ENCODE measurements at places on chromosomes 3 and 15.

DNA sequence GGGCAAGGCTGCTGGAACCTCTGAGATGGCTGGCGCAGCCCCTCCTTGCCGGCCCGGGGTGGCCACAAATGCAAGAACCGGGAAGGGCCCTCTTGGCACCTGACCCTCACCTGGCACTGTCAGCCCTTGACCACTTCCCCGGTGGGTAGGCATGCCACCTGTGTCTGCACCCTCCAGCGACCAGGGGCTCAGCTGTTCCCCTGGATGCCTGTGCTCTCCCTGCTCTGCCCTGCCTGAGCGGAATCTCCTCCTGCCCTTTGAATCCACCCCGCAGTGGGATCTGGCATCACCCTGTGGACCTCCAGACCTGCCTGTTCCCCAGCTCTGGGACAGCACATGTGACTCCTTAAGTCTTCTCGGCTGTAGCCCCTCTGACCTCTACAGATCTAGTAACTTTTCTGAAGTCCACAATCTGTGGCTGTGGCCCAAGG, 26.1 kb upstream of the FGD5 start:
- DNase-seq, result no peak

GRCh38 chr15:38829086-38829485, 264.5 kb upstream of the RASGRP1 start:
- no peak for DNase-seq

GRCh38 chr3:55481744-55482495, 5.2 kb downstream of the WNT5A start:
- DNase-seq, result no peak

DNA sequence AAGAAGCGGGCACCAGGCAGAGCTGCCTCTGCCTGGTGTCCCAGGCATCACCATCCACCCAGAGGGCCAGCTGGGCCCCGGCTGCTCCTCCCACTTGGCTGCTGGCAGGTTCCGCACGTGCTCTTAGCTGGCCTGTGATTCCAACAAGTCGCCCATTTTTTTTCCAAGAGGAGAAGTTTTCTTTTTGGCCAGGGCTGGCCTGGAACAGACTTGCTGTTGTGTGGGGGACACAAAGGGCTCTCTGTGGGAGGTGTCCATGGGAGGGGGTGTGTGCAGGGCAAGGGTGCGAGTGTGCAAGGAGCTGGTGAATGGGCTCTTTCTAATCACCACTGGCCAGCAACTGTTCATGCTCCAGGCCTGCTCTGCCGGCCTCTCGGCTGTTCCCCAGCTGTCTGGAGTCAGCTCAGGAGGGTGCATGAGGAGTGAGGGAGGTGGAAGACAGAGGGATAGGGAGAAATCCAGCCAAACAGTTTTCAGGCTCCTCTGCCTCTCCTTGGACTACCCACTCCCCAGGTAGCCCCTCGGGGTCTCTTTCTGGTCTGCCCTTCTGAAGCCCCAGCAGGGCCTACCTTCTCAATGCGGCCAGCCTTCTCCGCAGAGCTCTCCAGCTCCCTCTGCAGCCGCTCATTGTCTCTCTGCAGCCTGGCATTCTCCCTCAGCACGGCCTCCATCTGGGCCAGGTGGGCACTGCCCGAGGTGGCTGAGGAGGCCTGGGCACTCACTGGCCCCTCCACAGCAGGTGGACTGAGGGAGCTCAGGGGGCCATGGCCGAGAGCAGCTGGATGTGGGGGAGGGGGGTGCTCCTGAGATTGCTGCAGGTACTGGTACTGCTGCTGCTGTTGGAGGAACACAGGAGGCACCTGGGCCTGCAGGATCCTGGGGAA, 7.1 kb downstream of the AMOTL2 start:
- DNase-seq, result no peak

- no peak for DNase-seq
These were observed 421.9 kb upstream of the CADM2 start for GRCh38 chr3:84536916-84537315.

GRCh38 chr15:20646529-20647142, 105.0 kb upstream of the GOLGA6L6 start:
- DNase-seq, result no peak

GRCh38 chr3:76212679-76213078, 427.3 kb upstream of the ZNF717 start:
- no peak for DNase-seq

DNA sequence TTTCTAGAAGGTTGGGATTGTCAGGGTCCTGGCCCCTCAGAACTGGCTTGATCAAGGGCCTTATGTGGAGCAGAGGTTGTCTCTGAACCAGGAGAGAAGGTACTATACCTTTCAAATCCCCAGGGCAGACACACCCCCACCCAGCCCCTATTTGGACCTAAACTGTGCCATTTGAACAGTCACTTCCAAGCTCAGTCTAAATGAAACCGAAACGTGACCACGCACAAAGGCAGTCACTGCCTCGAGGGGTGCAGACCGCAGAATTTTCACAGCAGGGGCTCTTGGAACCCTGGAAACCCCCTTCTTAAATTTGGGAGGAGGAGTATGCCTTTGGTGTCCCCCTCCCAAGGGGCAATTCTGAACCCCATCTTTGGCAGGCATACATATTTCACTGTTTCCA, 53.7 kb downstream of the GRIP2 start:
- no peak for DNase-seq

GRCh38 chr3:44903314-44903713, 28.9 kb downstream of the TGM4 start:
- no peak for DNase-seq

DNA sequence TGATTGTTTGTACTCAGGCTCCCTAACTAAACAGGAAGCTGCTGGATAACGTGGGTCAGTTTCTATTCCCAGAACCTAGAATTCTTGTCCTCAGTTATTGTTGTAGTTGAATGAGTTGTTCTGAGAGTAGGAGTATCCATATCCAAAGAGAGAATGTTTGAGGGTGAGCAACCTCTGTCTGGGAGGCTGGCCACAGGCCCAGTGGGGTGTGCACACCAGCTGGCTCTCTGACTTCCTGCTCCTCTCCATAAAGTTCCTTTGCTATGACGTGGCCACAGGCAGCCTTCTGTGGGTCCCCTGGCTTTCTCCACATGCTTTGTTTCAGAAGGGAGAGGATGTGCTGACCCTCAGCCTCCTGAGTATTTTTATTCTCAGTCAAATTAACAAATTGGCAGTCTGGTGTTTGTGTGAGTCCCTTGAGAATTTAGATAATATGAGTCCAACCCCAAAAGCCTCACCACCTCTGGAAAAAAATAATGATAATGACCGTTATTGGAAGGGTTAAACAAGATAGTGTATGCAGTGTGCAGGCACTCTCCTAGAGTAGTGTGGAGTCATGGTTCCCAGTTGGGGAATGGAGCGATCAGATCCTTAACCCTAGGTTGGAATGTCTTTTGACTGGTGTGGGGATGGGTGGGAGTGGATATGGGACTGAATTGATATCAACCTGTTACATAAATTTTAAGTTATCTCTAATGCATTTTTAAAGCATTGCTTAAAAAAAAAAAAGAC, 47.6 kb upstream of the MED12L start:
- DNase-seq, result peak; percentile 5

- DNase-seq, result peak; percentile 60
These were observed 124.2 kb downstream of the IMPG2 start for GRCh38 chr3:101195951-101196713.

DNA sequence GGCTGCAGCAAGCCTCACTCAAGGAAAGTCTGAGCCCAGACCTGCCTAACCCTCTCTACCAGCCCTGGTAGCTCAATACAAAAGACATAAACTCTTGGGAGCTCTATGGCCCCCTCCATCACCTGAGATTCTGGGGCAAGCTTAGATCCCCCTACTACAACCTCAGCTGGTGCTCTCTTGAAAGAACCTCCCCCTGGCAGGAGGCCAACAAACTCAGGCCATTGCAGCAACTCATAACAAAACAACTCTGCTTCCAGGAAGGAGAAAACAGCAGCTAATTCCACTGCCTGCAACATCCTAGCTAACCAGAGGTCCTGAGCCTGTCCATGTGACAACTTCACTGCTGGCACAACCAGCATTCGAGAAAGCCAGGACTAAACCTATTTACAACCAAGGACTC, 169.2 kb downstream of the ROBO1 start:
- DNase-seq, result peak; percentile 9

DNA sequence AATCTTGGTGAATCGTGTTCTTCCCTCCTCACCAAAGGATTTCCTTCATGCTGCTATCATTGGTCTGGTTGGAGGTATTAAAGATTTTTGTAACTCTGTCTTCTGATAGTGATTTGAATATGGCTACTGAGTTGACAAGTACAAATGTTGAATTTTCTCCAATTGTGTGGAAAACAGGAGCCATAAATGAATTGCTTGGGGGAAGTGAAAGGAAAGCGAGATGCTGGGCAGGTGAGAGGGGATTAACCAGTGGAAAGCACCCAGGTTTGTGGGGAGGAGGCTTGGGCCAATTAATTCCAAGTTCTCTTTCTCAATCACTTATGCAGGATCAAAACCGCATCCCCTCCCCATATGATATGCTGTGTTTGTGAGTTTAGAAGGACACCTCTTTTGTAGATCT, 372.5 kb downstream of the IL20RB start:
- DNase-seq, result no peak

DNA sequence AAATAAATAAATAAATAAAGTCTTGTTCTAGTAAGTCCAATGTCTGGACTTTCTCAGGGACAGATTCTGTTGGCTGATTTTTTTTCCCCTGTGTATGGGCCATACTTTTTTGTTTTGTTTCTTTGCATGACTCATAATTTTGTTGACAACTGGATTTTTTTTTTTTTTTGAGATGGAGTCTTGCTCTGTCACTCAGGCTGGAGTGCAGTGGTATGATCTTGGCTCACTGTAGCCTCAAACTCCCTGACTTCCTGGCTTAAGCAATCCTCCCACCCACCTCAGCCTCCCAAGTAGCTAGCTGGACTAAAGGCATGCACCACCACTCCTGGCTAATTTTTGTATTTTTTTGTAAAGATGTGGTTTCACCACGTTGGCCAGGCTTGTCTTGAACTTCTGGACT, 38.9 kb downstream of the TICRR start:
- DNase-seq, result no peak

GRCh38 chr3:155984791-155985417, 114.5 kb downstream of the GMPS start:
- DNase-seq, result no peak

GRCh38 chr15:56737791-56738190, 4.5 kb upstream of the ZNF280D start:
- DNase-seq, result no peak

DNA sequence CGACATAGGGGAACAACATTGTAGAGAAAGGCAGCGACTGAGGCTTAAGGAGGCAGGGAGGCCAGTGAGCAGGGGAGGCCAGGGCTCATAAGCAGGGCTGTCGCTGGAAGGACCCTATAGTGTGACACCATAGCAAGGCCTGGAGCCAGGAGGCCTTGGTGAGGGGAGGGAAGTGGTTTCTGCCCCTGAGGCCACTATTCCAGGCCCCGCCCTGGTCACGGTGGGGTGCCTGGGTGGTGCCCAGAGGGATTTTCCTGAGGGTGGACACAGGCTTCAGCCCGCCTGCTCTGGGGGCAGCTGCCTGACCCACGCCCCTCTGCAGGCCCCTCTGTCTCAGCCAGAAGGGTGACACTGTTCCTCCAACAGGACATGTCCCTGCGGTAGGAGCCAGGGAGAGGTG, 147.8 kb upstream of the IQSEC1 start:
- DNase-seq, result no peak

GRCh38 chr3:70811880-70812279, 499.4 kb upstream of the MDFIC2 start:
- no peak for DNase-seq

GRCh38 chr3:76307556-76307955, 522.2 kb upstream of the ZNF717 start:
- DNase-seq, result no peak

GRCh38 chr3:195172039-195172684, 98.8 kb downstream of the XXYLT1 start:
- DNase-seq, result no peak

- DNase-seq, result no peak
These were observed 62.1 kb downstream of the SLC49A4 start for GRCh38 chr3:122857019-122857418.

DNA sequence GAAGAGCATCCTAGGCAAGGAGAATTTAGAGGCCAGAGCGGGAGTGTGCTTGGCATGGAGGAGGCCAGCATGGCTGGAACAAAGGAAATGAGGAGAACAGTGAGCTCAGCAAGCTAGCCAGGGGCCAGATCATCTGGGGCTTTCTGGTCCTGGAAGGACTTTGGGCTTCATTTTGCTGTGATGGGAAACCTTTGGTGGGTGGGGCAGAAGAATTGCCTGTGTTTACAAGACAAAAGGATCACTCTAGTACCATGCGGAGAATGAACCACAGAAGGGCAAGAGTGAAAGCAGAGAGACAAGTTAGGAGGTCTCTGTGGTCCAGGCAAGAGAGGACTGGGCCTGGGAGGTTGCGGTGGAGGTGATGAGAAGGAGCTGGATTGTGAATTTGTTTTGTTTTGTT, 61.6 kb upstream of the FOXP1 start:
- DNase-seq, result no peak

- no peak for DNase-seq
These were observed 50.9 kb downstream of the PRICKLE2 start for GRCh38 chr3:64174328-64174727.

DNA sequence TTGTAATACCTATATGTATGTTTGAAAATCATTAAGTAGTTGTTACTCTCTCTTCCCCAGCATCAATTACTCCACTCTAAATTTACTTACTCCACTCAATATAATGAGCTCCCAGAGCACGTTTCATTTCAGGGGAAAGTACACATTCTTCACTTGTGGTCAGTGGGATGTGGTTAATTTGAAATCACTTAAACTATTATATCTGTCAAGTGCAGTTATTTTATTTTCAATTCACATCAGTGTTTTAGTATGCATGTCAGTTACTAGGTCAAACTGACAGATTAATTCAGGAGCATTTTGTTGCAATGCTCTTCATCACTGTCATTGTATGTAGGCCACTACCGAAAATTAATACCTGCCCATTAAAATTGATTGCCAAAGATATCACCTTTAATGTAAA, 376.1 kb downstream of the ZIC4 start:
- no peak for DNase-seq

- no peak for DNase-seq
These were observed 46.0 kb upstream of the SLC6A1 start for GRCh38 chr3:10946526-10946925.

GRCh38 chr3:52763466-52763865, 7.3 kb downstream of the NEK4 start:
- DNase-seq, result no peak

GRCh38 chr15:93110502-93111040, 21.6 kb upstream of the RGMA start:
- no peak for DNase-seq

GRCh38 chr15:71808311-71809020, 1.9 kb upstream of the NR2E3 start:
- DNase-seq, result no peak

DNA sequence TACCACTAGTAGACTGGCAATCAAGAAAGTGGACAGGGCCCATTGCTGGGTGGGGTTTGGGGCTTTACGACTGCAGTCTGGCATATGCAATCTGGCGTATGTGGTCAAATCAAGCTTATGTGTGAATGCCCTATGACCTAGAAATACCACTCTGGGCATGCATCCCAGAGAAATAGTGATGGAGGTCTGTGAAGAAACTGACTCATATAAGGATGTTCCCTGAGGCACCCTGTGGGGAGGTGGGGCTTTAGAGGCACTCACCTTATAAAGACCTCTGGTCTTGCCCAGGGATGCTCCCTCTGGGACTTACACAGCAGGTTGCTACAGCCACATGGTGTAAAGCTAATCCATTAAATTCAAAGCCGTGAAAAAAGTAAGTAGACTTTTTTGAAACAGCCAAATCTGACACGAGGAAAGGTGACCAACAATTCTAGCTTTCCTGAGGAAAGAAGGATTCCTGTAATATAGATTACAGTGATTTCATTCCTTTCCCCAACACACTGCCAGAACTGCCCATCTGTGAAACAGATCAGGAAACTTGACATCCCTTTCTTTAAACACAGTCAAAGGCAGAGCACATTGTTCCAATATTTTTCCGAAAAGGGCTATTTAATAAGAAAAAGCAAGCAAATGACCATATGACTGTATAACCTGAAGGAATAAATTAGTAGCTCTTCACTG, 13.6 kb downstream of the RARRES1 start:
- no peak for DNase-seq

All from right lung (tissue), 10 donors.